SW480 (cell line): ENCODE measurements at places on chromosomes 16 and 17.
A peak's percentile ranks its signal among the peaks of the same experiment; 100 is the strongest.

- DNase-seq: peak; percentile 14
These were observed 12.0 kb downstream of the PGS1 start for GRCh38 chr17:78390241-78391050.

- no peak for DNase-seq
These were observed 44.1 kb downstream of the DDX19A start for GRCh38 chr16:70390774-70391173.

DNA sequence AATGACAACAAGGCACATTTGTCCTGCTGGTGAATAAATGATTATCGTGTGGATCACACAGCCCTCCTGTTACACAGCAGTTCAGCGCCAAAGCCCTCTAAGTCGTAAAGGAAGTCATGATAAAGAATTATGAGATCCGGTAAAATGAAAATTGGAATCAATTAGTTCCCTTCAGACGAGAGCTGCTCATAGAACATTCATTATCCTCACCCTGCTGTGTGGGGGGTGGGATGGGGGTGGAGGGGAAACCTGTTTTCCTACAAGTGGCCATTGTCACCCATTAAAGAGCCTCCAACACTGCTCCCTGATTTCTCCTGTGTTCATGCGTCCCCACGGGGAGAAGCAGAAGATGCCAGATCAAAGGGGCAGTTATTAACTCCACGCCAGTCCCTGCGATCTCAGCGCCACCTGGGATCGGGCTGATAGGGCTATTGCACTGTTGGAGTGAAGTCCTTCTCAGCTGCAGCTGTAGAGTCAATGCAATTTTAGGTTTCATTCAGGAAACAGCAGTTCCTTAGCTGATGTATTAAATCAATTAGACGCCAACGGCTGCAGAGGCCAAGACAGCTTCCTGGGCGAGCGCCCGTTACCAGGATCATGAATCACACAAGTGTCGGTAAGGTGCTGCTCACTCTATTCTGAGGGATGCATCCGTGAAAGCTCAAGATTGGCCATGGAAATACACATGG is 19.2 kb upstream of the CACNG4 start:
- no peak for DNase-seq

- DNase-seq: no peak
These were observed 81.3 kb downstream of the METRNL start for GRCh38 chr17:83160443-83161297.

DNA sequence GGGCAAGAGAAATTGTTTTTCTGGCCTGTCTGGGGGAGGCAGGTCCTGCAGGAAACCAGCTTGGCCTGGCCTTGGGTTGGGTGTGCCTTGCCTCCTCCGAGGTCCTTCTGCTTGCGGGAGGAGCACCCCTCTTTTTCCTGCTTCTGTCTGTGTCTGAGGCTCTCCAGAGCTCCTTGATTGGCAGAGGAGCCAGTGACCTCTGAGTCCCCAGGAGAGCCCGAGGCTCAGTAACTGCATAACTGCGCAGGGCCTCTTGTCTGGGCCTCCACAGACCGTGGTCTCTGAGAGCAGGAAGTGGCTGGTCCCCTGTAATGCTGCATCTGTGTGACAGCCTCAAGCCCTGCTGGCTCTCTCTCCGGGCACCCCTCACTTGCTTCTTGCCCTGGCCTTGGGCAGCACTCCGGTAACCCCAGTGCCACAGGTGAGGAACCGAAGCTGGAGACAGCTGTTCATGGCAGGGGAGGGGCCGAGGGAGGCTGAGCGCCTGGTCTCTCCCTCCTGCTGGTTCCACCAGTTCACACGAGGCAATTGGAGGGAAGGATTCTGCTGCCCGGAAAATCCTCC is 1.6 kb downstream of the CAPN15 start:
- no peak for DNase-seq

DNA sequence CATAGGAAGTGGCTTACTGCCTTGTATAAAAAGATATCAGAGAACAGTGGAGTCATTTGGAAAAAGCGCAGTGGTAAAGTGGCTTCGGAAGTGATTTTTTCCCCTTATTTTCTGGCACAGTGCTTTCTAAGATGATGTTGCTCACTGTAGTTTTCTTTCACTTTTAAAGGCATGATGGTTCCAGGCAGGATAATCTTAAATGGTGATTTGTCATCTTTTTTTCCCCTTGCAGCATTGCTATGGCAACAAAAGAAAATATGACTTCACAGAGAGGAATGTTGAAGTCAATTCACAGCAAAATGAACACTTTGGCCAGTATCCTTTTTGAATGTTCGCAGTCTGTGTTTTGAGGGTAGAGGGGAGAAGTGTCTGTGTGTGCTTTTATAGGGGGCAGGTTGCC is 42.5 kb downstream of the GOSR1 start:
- no peak for DNase-seq

DNA sequence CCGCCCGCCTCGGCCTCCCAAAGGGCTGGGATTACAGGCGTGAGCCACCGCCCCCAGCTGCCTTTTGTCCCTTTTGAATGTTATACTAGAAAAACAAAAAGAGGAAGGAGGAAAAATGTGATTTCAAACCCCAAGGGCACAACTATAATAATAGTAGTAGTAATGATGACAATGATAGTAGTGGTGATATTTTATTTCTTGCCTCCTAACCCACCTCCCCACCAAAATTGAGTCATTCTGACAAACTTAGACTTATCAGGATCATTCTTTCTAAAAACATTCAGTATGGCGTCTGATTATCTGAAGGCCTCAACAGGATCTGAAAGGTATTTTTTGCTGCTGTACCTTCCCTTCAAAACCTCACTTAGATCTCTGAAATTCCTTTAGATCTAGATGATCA is 13.6 kb downstream of the GPATCH8 start:
- DNase-seq: no peak

- no peak for DNase-seq
These were observed 5.3 kb upstream of the HSD11B2 start for GRCh38 chr16:67425580-67425979.

- DNase-seq: no peak
These were observed 13.8 kb downstream of the AANAT start for GRCh38 chr17:76481071-76481655.

DNA sequence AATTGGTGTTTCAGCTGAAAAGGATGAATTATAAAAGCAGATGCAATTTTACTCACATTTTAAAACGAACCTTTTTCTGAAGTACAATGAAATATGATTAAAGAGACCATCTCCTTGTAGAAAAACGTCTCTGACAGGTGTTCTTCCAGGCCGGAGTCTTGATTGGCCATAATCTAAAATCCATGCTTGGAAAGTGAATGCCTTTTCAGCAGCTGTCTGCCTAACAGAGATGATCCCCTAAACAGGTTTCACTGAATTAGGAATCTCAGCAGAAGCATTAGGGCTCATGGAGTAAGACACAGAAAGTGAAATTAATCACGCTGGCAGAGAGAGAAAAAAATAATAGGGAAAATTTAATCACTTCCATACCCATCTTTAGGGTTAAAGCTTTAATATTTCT is 39.3 kb upstream of the IRX5 start:
- DNase-seq: no peak

- DNase-seq: no peak
These were observed 429.4 kb upstream of the MAF start for GRCh38 chr16:80029761-80030481.

GRCh38 chr16:72501739-72502593 is 330.0 kb upstream of the PMFBP1 start:
- DNase-seq: peak; percentile 68

DNA sequence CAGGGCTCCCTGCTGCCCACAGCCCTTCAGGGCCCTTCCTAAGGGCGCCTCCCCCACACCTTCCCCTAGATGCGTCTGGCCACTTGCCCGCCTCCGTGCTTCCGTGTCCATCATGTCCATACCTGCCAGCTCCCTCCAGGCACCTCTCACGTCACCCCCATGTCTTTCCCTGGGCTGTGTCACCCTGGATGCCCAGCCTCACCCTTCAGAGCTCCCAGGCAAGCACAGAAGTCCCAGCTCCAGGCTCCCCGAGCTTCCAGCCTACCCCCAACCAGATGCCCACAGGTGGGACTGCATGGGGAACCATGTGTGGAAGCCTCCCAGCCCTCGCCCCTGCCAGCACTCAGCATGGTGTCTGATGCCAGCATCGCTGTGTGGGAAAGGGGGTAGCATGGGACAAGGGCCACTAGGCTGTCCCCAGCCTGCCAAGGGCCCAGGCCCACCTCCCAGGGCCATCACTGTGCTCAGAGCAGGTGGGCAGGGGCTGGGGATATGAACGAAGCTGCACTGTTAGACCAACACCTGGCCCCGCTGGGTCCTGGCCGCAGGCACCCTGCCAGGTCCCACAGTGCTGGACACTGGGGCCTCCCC is 1.9 kb upstream of the AXIN1 start:
- no peak for DNase-seq

GRCh38 chr17:64354396-64354795 is 36.3 kb downstream of the PECAM1 start:
- no peak for DNase-seq

- DNase-seq: no peak
These were observed 69.7 kb downstream of the IL21R start for GRCh38 chr16:27471661-27472060.

- peak; percentile 62 for DNase-seq
These were observed 512 bp downstream of the AKAP1 start for GRCh38 chr17:57085448-57086068.

DNA sequence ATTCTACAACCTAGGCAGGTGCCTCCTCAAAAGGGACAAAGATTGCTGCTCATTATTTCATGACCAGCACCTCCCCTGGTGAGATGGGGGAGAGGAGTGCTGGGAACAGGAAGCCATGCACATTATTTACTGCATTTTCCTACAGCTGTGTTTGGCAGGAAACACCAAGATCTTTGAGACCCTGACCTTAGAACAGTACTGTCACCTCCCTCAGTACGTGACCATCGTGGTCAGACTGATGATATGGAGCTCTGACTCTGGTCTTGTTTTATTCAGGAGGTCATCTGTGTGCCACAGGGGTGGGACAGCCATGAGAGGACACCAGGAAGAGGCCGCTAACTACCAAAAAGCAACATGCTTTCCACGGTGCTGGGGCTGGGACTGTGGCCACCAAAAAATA is 37.4 kb downstream of the USP22 start:
- DNase-seq: no peak

DNA sequence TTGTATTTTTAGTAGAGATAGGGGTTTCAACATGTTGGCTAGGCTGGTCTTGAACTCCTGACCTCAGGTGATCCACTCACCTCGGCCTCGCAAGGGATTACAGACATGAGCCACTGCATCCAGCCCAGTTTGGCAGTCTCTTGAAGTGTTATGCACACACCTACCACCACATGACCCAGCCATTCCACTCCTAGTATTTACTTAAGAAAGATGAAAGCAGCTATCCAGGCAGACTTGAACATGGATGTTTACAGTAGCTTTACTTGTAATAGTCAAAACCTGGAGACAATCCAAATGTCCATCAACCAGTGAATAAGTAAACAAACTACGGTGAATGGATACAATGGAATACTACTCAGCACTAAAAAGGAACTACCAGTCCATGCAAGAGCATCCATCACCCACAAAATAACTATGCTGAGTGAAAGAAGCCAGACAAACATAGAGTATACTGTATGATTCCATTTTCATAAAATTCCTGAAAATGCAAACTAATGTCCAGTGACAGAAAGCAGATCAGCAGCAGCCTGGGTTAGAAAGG is 37.8 kb upstream of the RASD1 start:
- DNase-seq: no peak

DNA sequence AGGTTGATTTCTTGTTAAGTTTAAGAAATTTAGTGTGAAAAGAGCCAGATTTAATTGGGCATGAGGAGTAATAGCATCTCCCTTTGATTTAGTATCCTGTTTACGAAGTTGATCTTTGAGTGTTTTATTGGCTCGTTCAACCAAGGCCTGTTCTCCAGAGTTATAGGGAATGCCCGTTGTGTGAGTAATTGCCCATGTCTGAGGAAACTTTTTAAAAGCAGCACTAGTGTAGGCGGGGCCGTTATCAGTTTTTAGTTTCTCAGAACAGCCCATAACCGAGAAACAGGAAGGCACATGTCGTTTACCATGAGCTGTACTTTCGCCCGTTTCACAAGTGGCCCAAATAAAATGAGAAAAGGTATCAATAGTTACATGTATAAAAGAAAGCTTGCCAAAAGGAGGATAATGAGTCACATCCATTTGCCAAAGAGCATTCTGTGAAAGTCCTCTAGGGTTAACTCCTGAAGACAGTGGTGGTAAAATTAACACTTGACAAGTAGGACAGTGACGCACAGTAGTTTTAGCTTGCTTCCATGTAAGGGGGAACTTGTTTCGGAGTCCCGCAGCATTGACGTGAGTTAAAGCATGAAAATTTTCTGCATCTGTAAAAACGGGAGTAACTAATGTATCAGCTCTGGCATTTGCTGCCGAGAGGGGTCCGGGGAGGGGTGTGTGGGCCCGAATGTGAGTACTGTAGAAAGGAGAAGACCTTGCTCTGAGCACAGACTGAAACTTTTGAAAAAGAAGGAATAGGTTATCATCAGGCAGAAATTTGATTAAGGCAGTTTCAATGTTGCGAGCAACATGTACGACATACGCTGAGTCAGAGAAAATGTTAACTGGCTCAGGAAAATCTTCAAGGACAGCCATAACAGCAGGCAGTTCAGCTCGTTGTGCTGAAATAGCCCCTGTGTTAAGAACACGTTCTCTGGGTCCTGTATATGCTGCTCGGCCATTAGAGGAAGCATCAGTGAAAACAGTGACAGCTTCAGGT is 18.5 kb upstream of the KCTD5 start:
- no peak for DNase-seq

GRCh38 chr16:75379339-75379738 is 54.0 kb downstream of the CFDP1 start:
- DNase-seq: no peak

DNA sequence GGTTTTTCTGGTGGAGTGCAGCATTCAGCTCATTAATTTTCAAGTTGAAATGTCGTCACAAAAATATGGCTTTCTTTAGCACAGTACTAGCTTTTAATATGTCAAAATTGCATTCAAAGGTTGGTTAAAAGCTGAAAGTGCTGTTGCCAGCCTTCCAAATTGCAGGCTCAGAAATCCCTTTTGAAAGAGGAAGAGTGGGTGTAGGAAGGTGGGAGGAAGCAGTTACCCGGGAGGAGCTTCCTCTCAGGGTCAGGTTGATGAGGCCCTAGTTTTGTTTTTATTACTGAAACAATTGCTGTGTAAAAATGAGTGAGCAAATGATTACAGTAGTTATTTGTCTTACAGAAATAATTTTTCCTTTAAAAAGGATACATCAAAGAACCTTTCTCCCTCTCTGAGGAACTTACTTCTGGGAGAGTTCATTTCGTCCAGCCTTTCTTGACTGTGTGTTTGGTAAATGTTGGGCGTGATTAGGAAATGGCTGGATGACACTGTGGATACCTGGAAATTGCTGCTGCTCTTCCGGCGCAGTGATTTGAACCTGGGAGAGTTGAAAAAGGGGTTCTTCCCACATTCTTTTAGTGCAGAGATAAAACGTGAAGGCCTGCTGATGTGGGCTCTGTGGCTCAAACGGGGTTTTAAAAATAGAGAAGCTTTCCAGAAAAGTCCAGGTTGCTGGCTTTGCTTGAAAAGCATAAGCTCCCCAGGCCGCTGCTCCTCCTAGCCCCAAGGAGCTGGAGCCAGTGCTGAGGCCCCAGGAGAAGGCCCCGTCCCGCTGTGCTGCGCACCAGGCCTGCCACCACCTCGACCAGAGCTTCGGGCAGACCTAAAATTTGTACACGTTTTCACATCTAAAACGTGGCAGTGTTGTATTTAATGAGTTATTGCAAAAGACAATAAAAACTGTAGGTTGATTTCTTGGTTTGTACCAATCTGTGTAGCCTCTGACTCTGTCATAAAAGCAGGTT is 41.7 kb downstream of the SEC14L1 start:
- no peak for DNase-seq
